H4 (cell line): ENCODE measurements at places on chromosomes 4 and X.
A peak's percentile ranks its signal among the peaks of the same experiment; 100 is the strongest.

- DNase-seq, result no peak
Measured at GRCh38 chr4:154406018-154406795, 85.4 kb downstream of the DCHS2 start.

DNA sequence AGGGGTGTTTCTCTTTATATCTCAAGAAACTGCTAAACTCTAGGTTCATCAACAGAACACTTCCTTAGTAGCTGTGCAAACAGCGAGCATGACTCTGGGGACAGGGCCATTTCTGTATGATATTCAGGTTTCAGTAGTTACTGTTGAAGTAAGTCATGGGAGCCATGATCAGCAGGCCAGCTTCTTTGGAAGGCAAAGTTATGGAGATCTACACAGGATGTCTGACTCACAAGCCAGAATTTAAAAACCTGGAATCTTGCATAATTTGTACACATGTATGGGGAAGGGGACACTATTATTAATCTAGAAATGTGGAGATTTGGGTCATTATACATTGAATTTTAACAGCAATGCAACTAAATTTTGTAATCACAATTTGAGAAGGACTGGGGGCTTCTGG, 187.8 kb upstream of the NR3C2 start:
- DNase-seq, result no peak

- peak; percentile 10 for DNase-seq
Measured at GRCh38 chr4:172009446-172010230, 196.4 kb downstream of the GALNTL6 start.

- DNase-seq, result no peak
Measured at GRCh38 chr4:3829956-3830773, 64.0 kb downstream of the ADRA2C start.
